Activated naive CD4-positive, alpha-beta T cell (primary cell): ENCODE measurements at places on chromosomes 13 and 19.
A peak's percentile ranks its signal among the peaks of the same experiment; 100 is the strongest.

DNA sequence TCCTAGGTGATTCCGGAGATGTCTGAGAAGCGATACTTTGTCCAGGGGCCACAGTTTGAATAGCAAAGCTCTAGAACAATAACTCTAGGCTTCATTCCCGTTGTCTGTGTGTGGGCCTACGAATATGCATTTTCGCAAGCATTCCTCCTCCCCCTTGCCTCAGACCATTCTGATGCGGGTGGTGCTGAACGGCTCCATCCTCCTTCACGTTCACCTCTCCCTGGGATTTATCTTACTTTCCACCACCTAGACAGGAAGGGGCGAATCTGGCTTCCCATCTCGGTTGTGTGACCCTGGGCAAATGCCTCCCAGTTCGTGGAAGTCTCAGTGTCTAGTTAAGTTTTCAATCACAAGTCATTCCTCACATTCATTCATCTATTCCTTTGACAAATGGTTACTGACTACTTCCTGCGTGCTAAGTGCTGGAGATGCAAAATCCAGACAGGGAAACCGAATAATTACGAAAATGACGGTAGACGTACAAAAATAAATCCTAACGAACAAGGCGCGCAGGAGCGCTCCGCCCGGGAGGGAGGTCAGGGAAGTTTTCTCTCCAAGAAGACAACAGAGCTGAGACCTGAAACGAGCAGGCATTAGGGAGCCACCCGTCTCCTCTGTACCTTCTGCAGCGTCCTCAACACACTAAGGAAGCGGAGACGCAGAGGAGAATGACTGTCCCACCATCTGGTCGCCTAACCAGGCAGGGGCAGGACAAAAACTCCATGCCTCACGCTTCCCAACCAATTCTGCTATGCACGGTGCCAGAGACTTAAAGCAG, 1.3 kb upstream of the CNOT3 start:
- DNase-seq: no peak

DNA sequence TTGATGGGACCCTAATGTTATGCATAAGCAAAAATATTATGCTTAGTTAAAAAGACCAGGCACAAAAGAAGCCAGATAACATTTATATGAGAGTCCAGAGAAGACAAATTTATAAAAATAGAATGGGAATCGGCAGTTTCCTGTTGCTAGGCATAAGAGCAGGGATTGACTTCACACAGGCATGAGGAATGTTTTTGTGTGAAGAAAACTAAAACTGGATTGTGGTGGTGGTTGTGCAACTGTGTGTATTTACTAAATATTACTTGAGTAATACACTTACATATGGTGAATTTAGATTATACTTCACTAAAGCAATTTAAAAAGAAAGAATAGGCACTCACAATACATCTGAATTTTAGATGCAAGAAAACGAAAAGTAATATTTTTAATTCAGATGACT, 108.3 kb downstream of the SLITRK1 start:
- no peak for DNase-seq

GRCh38 chr19:14450168-14450874, 17.2 kb downstream of the PKN1 start:
- no peak for DNase-seq

- DNase-seq: no peak
Observed at GRCh38 chr13:22227895-22228294, 557.0 kb downstream of the FGF9 start.

DNA sequence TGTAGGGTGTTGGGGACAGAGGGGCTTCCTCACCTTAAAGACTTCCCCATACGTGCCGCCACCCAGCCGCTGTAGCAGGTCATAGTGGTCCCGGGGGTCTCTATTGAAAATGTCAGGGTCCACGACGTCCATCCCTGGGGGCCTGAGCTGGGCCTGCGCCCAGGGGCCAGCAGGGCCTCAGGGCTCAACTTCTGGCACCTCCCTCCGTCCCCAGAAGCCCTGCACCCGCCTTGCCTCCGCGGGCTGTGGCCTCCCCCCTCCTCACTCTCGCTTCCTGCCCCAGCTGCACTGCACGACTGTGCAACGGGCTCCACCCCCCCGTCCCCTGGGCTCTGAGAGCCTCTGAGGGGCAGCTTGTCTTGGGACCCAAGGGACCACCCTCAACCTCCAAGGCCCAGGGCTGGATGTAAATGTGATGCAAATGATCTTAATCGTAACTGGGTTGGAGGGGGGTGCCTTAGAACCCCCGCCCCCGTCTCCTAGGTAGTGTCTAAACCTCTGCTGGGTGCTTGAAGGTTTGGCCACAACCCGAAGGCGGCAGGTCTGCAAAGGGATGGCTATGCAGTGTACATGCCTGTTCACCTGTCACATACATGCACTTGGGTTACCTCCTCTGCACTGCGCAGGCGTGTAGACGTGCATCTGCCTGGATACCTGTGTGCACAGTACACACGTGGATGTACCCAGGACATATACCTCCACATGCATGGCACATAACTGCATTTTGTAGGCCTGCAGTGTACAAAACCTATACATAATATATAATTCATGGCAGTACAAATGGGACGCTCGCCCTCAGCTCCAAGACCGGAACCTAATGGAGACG, at the start of gene MAP4K1:
TSS of gene MAP4K1 (minus strand) at position 190 of the 826 bp plus-strand sequence. CDS start at position 132, 58 bp downstream.
- peak; percentile 52 for DNase-seq

DNA sequence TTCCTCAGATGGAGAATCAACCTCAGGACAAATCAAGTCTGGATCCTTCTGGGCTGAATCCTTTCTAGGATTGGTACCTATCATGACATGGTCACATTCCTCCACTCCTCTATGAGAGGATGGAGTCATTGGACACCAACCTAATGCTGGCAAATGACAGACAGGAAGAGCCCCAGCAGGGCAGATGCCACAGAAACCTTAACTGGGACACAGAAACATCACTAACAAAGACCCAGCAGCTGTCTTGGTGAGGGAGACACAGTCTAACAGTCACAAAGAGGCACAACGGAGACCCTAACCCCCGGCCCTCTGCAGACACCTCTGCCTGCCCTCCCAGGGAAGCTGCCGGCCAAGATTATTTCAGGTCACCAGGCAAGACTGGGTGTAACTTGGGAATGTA, 2.1 kb downstream of the ANKRD27 start:
- DNase-seq: no peak
